ENCODE measurements at places on chromosomes 6 and 20. TPM values are rescaled to one million over a fixed set of nuclear protein-coding genes. Genes with fewer than 3 reads are reported as not detected.

Gene TINAG
- total RNA-seq = not detected

Gene BTN2A1
- total RNA-seq = 14.9 TPM

Gene NDRG3
- total RNA-seq = 37.8 TPM

Gene FOXS1
- not detected for total RNA-seq

Gene SOBP
- total RNA-seq = 6.3 TPM

Gene DAAM2
- 25.9 TPM for total RNA-seq

All from fibroblast of lung (primary cell).